ENCODE measurements at places on chromosomes 11 and 22.

DNA sequence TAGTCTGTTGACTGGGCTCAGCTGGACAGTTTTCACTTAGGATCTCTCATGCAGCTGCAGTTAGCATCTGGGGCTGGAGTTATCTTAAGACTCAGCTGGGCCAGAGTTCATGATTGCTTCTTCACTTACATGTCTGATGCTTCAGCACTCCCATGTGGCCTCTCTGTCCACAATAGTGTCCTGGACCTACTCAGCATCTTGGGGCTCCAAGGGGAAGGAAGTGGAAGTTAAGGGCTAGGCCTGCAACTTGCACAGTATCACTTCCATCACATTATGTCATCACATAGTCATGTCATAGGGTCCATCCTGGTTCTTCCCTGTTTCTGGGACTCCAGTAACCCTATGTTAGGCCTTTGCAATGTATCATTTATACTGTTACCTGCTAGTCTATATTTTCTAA, 115.9 kb downstream of the C11orf65 start:
- H3K4me3 ChIP-seq: no peak overlapping the region
- H3K4me1 ChIP-seq: no peaks in the 10 kb centered on the region
- H3K27ac ChIP-seq: no peak overlapping the region
- no peaks in the 10 kb centered on the region for H3K27me3 ChIP-seq
- H3K36me3 ChIP-seq: peaks cover 35% of the 10 kb centered on the region
- no peak for DNase-seq

- no peak overlapping the region for H3K4me3 ChIP-seq
- H3K27ac ChIP-seq: no peak overlapping the region
- peaks cover 2% of the 10 kb centered on the region for H3K36me3 ChIP-seq
- no peaks in the 10 kb centered on the region for H3K4me1 ChIP-seq
- no peaks in the 10 kb centered on the region for H3K27me3 ChIP-seq
Measured at GRCh38 chr22:36764641-36765040, 11.3 kb downstream of the IFT27 start.

DNA sequence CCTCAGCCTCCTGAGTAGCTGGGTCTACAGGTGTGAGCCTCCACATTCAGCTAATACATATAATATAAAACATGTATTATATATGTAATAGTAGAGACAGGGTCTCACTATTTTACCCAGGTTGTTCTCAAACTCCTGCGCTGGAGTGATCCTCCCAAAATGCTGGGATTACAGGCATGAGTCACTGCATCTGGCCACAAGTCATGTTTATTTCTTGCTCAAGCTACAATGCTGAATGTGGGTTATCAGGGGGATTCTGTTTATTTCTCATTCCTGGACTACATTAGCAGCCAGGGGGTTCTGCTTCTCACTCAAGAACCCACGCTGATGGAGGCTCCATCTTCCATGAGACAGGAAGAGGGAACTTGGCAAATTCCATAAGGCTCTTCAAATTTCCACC, 24.8 kb downstream of the FOLR3 start:
- no peaks in the 10 kb centered on the region for H3K27me3 ChIP-seq
- no peaks in the 10 kb centered on the region for H3K36me3 ChIP-seq
- H3K4me3 ChIP-seq: no peak overlapping the region
- H3K4me1 ChIP-seq: no peaks in the 10 kb centered on the region
- DNase-seq: no peak

- no peak overlapping the region for H3K4me3 ChIP-seq
- H3K4me1 ChIP-seq: no peaks in the 10 kb centered on the region
- H3K36me3 ChIP-seq: no peaks in the 10 kb centered on the region
- no peak for DNase-seq
- H3K27me3 ChIP-seq: no peaks in the 10 kb centered on the region
Measured at GRCh38 chr22:31929167-31929930, 15.0 kb upstream of the YWHAH start.

GRCh38 chr22:49657974-49658590, 169.6 kb downstream of the BRD1 start:
- no peaks in the 10 kb centered on the region for H3K36me3 ChIP-seq
- no peak for DNase-seq
- H3K27me3 ChIP-seq: no peaks in the 10 kb centered on the region
- no peaks in the 10 kb centered on the region for H3K4me1 ChIP-seq

DNA sequence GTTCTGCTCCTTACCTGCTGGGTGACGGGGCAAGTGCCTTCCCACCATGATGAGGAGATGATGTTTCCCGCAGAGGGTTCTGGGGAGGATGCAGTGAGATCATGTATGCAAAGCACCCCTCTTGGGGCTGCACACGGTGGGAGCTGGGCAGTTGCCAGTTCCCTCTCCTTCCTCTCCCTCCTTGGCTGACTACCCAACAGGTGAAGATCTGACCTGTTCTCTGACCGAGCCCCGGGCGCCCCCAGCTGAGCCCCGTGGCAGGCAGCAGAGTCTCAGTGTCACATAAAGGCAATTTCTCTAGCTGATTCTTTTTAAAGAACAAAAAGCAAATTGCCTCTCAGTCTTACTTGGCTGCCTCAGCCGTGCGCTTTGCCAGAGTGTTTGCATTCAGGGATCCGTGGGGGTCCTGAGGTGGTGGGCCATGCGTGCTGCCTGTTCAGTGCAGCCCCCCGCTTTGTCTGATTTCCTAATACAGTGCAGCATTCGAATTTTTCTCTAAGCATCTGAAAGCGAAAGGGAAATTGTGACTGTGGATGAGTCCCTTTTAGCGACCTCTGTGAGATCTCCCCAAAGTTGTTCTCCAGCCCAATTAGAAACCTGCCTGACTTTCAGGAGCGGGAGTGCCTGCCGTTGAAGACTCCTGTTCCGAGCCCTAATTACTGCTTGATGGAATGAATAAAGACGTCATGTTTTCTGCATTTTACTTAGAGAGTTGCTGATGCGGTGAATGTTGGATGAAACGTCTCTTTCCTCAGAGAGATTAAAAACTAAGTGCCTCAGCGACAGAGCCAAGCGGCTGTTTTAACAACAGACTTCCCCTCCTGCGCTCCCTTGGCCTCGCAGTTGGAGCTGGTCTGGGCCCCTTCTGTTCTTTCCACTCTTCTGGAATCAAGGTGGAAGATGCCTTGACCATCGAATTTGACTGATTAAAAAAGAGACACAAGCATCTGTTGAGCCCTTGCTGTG, 86.0 kb downstream of the GRIK4 start:
- no peak overlapping the region for H3K27ac ChIP-seq
- H3K27me3 ChIP-seq: no peaks in the 10 kb centered on the region
- no peaks in the 10 kb centered on the region for H3K36me3 ChIP-seq

GRCh38 chr11:76562541-76562940, 108.0 kb downstream of the LRRC32 start:
- no peak for DNase-seq
- H3K27ac ChIP-seq: no peak overlapping the region
- H3K4me3 ChIP-seq: no peak overlapping the region
- H3K27me3 ChIP-seq: no peaks in the 10 kb centered on the region
- H3K36me3 ChIP-seq: no peaks in the 10 kb centered on the region
- H3K4me1 ChIP-seq: no peaks in the 10 kb centered on the region

DNA sequence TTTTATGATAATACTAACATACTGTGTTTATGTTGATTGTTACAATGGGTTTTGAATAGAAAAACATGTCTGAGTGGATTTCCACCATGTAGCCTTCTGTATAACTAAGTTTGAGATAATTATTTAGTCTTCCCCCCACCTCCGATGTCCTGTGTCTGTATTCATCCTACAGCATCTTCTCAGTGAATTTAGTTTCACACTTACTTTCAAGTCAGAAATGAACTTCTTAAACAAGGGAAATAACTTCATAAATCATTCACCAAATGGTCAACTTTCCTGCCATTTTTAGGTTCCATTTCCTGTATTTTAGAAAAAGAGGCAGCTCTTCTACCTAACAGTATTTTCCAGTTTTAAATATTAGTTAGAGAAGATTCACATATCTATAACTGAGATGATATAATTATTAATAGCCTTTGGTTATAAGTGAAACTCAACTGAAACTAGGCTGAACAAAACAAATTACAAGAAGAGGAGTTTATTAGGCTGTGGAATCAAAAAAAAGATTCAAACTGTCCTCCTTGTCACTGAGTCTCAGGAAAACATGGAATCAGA, 3.5 kb downstream of the OR51B5 start:
- no peaks in the 10 kb centered on the region for H3K36me3 ChIP-seq
- H3K4me1 ChIP-seq: no peaks in the 10 kb centered on the region
- H3K27ac ChIP-seq: no peak overlapping the region
- H3K27me3 ChIP-seq: no peaks in the 10 kb centered on the region
- DNase-seq: no peak

- H3K4me1 ChIP-seq: no peaks in the 10 kb centered on the region
- no peaks in the 10 kb centered on the region for H3K27me3 ChIP-seq
- H3K36me3 ChIP-seq: no peaks in the 10 kb centered on the region
- DNase-seq: no peak
- no peak overlapping the region for H3K27ac ChIP-seq
- no peak overlapping the region for H3K4me3 ChIP-seq
Measured at GRCh38 chr11:70542406-70542805, 144.1 kb downstream of the CTTN start.

DNA sequence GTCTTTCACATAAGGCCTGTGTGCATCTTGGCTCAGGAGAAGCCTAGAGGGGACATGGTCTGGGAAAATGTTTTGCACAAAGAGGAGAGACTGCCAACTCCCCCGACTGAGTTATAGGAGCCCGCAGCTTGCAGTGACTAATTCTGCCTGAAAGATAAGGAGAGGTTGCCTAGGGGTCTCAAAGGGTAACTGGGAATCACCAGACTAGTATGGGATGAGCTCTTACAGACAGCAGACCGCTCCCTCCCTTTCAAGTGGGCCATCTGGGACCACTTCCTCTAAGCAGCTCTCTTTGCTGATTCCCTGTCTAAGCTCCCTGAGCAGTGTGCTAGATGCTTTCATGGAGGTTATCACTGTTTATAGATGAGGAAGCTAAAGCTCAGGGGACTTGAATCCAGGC, 105.1 kb downstream of the TENM4 start:
- H3K27me3 ChIP-seq: no peaks in the 10 kb centered on the region
- H3K27ac ChIP-seq: no peak overlapping the region
- H3K4me1 ChIP-seq: no peaks in the 10 kb centered on the region
- no peak overlapping the region for H3K4me3 ChIP-seq
- no peaks in the 10 kb centered on the region for H3K36me3 ChIP-seq
- DNase-seq: no peak

- H3K4me1 ChIP-seq: no peaks in the 10 kb centered on the region
- H3K36me3 ChIP-seq: no peaks in the 10 kb centered on the region
- no peak for DNase-seq
- no peaks in the 10 kb centered on the region for H3K27me3 ChIP-seq
Measured at GRCh38 chr11:31870609-31871309, 59.6 kb upstream of the PAX6 start.

GRCh38 chr22:38608992-38609750, 39.2 kb upstream of the DMC1 start:
- H3K27ac ChIP-seq: no peak overlapping the region
- H3K36me3 ChIP-seq: no peaks in the 10 kb centered on the region

DNA sequence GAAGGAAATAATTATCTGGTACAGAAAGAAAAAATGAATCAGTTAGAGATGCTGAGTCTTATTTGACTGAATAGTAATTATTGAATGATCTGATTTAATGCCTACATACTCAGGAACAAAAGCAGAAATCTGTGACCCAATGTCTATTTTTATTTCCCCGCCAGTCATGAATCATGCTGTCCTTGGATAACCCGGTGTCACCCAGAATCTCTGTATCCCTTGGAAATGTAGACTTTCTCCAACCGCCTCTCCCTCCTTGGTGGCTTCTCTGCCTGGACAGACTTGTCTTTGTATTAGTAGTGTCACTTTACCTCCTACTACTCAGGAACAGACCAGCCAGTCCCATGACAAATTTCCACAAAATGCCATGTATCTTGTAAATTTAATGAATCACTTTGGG, 173.3 kb upstream of the PDGFD start:
- H3K4me3 ChIP-seq: no peak overlapping the region
- H3K36me3 ChIP-seq: no peaks in the 10 kb centered on the region
- no peak overlapping the region for H3K27ac ChIP-seq
- no peak for DNase-seq

DNA sequence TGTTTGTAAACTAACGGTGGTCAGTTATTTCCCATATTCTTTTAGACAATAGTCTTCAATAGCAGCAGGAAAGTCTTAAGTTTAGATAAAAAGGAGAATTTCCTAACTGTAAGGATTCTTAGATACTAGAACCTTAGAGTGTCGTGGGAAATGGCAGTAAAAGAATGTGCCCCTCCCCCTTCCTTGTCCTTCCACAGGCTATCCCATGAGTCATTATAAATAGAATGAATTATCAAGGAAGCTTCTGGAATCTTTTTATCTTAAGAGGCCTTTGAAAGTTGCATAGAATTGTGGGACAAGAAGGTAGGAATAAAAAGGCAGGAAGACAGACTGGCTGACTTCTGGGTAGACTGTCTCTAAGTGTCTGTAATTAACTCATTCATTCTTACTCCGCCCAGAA, 165.2 kb upstream of the TBCEL start:
- H3K4me1 ChIP-seq: no peaks in the 10 kb centered on the region
- no peaks in the 10 kb centered on the region for H3K36me3 ChIP-seq
- no peak overlapping the region for H3K4me3 ChIP-seq
- H3K27me3 ChIP-seq: no peaks in the 10 kb centered on the region

DNA sequence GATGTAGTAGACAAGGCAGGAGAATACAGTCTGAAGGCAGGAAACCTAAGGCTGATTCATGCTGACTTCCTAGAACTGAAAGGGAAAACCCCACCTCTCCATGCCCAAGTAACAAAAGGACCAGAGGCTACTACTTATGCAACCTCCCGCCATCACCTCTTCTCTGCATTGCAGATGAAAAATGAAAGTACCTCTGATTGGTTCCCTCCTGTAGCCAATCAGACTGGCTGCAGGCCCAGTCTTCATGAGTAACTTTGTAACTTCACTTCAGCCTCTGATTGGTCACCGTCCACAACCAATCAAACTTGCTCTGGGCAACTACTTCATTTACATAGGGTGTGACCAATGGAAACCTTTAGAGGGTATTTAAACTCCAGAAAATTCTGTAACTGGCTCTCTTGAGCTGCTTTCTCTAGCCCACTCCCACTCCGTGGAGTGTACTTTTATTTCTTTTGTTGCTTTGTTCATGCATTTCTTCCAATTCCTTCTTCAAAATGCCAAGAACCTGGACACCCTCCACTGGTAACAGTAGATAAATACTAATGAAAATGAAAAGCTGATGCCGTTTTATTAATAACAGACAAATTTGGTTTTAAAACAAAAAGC, 5.2 kb upstream of the MAP6 start:
- no peak overlapping the region for H3K27ac ChIP-seq
- H3K4me1 ChIP-seq: no peaks in the 10 kb centered on the region
- no peaks in the 10 kb centered on the region for H3K27me3 ChIP-seq
- no peak for DNase-seq

DNA sequence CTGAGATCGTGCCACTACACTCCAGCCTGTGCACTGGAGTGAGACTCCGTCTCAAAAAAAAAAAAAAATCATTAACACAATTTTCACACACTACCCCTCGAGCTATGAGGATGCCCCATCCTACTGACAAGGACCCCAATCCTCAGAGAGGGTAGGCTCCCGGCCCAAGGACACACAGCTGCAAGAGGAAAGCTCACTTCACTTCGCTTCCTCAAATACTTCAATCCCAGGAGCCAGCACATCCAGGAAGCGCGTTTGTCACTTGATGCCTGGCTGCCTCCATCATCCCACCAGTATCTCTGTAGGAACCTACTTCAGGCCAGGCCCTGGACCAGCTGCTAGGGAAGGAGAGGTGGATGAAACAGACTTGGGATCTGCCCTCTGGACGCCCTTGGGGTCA, 144.0 kb downstream of the CRYBB2 start:
- peak overlapping the region; percentile 63 for H3K27ac ChIP-seq
- no peak overlapping the region for H3K4me3 ChIP-seq
- peaks cover 10% of the 10 kb centered on the region for H3K36me3 ChIP-seq

All from thoracic aorta (tissue), 2 donors.